ENCODE measurements at places on chromosomes 5 and 9.

DNA sequence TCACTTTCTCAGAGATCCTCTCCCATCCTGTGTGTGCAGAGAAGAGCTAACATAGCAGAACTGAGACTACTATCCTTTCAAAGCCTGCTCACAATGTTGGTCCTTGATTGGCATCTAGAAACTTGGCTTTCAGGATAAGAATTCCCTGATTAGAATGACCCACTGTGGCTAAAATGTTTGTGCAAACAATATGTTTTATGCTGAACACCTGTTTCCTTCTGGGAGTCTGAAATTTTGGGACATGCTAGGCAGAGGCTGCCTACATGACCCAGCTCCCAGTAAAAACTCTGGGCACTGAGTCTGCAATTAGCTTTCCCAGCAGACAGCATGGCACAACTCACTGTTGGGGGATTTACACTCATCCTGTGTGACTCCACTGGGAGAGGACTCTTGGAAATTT, 78.9 kb downstream of the CFAP95 start:
- no peak for DNase-seq

DNA sequence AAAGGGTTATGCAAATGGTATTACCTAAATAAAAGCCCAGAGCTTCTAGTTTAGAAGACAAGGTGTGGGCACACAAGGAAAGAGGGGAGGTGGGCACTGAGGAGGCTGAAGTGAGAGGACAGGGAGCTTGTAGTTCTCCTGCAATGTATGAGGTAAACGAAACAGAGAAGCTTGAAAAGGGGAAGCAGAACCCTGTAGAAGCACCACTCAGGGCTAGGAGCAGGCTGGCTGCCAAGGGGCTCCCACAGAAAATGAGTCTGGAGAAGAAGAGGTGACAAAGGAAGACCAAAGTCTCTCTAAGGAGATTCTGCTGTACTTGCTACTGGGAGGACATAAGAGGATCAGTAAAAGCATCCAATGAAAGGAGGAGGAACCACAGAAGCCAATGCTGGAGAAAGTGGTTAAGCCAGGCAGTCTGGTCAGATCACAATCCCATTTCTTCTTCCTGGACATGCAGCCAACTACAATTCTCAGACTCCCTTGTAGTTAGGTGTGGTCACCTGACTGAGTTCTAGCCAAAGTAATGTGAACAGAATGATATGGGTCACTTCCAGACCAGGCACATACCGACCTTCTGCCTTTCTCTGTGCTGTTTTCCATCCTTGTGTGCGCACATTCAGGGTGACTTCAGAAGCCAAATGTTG, 174.5 kb upstream of the MAP3K1 start:
- no peak for DNase-seq

DNA sequence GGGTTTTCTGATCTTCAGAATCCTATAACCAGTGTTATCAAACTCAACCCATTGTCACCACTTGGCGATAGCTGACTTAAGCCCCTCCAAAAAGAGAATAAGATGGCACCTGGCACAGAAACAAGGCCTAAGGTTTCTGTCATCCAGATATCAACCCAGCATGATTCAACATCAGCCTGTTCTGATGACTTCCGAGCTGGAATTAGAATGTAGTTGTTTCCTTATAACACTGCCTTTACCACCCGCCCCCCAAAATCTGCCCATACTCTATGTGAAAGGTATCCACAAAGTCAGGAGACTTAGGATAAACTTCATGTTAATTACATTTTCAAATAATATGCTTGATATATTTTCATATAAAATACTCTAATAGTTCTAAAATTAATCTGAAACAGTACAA, 5.2 kb downstream of the KLF9 start:
- DNase-seq: no peak

DNA sequence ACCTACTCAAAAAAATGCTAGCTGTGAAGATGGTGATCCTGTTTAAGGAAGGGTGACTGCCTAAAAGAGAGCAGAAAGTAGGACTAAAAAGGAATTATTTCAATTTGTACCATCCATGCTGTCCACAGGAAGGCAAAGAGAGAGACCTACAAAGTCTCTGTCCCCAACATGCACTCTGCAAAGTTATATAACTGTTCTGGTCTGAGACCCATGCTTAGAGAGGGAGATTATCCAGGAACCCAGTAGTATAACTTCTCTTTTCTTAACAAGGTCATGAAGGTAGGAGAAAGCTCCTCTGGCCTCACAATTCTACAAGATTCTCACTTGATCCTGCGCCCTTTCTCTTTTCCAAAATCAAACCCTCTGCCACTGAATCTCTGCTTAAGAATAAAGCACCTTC, 25.8 kb downstream of the SLC22A4 start:
- DNase-seq: no peak

DNA sequence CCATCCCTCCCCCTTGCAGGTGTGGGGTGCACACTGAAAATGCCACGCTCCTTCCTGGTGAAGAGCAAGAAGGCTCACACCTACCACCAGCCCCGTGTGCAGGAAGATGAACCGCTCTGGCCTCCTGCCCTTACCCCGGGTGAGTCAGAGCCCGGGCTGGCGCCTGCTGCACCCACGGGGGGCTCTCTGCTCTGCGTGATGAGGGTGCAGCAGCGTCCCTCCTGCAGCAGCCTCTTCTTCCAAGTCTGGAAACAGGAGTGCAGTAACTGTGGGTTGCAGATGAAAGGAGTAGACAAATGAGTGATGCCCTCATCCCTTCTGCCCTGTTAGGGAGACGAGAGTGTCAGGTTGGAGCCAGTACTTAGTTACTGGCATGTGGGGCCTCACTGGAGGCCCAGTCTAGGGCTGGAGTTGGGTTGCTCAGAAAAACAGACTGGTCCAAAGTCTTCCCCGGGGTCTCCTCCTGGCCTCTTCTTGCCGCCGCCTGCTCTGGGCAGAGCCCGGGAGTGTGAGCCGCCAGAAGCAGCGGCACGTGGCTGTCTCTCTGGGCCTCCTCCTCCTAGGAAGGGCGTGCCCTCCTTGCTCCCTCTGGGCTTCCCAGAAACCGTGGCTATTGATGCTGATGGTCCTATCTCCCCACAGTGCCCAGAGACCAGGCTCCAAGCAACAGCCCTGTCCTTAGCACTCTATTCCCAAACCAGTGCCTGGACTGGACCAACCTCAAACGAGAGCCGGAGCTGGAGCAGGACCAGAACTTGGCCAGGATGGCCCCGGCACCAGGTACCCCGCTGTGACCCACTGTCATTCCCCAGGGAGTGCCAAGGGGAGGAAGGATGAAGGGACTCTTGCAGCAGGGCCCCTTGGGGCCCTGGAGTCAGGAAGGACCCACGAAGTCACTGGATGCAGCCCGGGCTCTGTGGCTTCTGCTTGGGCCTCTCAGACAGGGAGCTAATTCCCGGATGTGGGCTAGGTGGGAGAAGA, 8.4 kb downstream of the GFI1B start:
- no peak for DNase-seq

- DNase-seq: no peak
These were observed 23.0 kb downstream of the AUH start for GRCh38 chr9:91338681-91339080.

DNA sequence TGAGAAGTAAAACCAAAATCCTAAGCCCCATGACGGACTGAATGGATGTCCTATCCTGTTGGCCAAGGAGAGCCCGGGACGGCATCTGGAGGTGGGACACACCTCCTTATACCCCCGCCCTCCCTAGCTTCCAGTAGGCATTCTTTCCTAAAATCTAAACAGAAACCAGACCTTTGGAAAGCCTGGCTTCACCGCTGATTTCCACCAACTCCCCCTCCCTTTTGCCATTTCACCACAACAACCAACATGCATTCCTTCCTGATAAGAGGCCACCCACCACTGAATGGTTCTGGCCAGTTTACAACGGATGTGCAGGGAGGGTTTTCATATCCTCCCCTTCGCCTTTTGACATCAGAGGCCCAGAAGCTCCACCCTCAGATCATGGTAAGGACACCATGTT, 9.2 kb upstream of the RARS1 start:
- no peak for DNase-seq

Data from KG1 (cell line).